Pons (tissue), 1 donor: ENCODE measurements at places on chromosomes 3 and 15.

DNA sequence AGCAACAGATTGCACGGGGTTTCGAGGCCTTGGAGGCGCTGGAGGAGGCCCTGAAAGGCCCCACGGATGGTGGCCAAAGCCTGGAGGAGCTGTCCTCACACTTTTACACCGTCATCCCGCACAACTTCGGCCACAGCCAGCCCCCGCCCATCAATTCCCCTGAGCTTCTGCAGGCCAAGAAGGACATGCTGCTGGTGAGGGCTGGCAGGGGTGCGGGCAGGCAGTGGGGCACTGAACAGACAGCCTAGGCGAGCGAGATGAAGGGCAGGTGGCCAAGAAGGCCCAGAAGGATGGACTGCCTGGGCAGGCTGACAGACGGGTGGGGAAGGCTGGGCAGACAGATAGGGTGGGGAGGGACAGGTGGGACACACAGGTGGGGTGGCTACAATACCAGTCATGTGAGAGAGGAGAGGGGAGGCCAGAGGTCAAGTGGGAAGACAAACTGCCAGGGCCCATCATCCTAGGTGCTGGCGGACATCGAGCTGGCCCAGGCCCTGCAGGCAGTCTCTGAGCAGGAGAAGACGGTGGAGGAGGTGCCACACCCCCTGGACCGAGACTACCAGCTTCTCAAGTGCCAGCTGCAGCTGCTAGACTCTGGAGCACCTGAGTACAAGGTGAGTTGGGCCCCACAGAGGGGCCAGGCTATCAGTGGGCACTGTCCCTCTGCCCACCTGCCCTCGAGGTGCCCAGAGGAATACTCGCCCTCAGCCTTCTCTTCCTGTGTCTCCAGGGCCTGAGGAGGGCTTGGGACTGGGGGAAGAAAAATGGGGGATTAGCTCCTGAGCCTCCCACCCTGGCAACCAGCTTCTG lies 3.1 kb downstream of the PARP3 start:
- no peak for DNase-seq

DNA sequence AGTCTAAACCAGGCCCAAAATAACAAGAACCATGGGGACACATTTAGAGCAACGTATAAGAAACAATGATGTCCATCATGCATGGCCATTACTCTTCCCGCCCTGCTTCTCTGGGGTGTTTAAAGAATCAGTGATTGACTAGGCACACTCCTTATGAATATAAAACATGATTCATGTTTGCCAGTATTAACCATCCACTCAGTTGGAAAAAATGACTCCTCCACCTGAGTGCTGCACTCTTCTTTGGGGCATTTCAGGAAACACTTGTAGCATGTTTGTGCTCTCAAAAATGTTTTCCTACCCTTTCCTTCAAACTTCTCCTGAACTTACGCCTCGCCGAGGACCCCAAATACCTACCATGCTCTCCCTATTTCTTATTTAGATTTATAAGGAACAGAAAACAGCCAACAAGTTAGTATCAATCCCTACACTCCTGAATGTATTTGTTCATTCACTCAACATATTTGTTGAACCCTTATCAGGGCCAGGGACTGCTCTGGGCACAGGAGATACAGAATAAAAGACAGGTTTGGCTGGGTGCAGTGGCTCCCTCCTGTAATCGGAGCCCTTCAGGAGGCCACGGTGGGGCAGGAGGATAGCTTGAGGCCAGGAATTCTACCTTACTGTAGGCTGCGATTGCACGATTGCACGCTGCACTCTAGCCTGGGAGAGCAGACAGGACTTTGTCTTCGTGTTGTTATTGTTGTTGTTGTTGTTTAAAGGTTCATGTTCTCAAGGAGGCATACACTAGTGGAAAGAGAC lies 137.0 kb downstream of the TMCO5A start:
- no peak for DNase-seq

- DNase-seq = no peak
Measured at GRCh38 chr3:123723070-123723469, 138.2 kb upstream of the HACD2 start.

- no peak for DNase-seq
Measured at GRCh38 chr3:196771067-196771466, 31.4 kb downstream of the PAK2 start.

DNA sequence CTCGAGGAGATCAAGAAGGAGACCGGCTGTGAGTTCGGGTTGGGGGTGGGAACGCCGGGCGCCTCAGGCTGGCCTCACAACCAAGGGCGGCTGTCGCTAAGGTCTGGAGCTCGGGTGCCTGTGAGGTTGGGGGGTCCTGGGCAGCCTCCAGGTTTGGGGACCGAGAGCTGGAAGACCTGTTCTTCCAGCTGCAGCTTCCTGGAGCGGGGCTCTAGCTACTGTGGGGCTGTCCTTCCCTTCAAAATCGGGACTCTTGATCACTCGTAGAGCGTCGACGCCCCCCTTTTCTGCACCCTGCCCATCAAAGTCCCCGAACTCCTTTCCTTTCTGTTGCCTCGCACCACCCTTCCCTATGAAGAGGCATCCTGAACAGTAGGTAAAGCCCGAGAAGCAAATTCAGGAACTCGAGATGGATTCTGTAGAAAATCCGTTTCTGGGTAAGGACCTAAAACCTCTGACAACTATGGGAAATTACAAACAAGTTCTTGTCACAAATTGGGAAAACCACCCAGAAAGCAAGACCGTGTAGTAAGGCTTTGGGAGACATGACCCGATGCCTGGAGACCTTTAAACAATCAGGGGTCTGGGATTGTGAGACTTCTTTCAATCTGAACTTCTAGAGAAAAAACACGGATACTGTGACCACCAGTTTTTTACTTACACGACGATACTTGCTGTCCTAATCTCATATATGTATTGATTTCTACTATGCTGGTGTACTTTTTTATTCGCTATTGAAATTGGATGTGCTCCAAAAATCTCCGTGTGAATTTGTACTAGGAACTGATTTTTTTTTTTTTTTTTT lies 556 bp downstream of the CHP1 start:
- peak; percentile 35 for DNase-seq
